ENCODE measurements at places on chromosomes 6 and 20.

- no peak for DNase-seq
Measured at GRCh38 chr6:252775-253535, 39.3 kb upstream of the DUSP22 start.

DNA sequence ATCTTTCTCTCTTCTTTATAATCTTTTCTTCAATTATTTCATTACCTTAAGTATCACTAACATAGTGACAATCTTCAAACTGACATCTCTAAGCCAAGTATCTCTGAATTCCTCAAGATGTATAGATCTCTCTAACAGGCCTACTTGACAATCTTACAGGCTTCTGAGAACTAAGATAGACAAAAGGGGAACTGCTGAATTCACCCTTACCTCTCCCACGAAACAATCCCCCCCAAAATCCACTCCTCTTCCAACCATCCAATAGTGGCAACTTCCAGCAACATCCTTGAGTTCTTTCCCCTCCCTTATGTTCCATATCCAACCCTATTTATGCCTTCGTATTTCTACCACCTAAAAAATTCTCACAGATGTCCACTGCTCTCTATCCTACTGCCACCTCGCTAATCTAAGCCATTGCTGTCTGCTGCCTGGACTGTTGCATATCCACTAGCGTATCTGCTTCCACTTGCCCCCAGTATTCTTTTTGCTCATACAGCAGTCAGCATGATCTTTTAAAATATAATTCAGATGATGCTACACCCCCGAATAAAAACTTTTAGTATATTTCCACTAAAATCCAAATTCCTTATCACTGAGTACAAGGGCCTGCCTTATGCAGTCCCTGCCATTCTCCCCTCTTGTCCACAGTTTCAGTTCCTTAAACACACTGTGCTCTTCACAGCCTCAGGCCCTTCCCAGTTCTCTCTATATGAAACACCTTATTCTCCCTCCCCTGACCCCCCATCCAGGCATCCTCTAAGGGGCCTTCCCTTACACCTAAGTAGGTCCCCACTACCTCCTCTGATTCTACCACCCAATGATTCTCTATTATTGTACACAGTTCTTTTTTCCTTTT is 8.0 kb downstream of the REPS1 start:
- no peak for DNase-seq

DNA sequence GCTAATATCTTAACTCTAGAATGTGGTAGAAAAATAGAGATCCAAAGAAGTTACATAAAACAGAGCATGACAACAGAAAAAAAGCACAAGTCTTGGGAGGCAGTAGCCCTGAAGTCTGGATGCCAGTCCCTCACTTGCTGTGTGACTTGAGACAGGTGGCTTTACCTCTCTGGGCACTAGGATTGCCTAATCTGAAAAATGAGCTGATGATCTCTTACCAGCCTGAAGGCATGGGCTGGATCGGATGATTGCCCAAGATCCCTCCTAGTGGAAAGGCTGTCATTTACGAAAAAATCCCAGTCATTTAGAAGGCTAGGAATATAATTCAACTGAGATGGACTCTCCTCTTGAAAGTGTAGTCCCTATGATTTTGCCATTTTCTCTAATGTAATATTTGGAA is 10.9 kb upstream of the GCM1 start:
- DNase-seq, result no peak

DNA sequence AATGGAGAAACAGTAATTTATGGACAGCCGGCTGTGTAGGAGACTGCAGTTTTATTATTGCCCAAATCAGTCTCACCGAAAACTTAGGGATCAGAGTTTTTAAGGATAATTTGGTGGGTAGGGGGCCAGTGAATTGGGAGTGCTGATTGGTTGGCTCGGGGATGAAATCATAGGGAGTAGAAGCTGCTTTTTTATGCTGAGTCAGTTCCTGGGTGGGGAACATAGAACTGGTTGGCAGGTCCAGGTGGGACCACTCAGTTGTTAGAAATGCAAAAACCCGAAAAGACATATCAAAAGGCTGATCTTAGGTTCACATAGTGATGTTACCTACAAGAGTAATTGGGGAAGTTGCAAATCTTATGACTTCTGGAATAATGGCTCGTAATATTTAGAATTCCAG is 59.3 kb downstream of the DOP1A start:
- no peak for DNase-seq

GRCh38 chr20:20223981-20224380 is 143.9 kb upstream of the INSM1 start:
- no peak for DNase-seq

GRCh38 chr6:3449750-3450305 is 7.0 kb downstream of the SLC22A23 start:
- no peak for DNase-seq

DNA sequence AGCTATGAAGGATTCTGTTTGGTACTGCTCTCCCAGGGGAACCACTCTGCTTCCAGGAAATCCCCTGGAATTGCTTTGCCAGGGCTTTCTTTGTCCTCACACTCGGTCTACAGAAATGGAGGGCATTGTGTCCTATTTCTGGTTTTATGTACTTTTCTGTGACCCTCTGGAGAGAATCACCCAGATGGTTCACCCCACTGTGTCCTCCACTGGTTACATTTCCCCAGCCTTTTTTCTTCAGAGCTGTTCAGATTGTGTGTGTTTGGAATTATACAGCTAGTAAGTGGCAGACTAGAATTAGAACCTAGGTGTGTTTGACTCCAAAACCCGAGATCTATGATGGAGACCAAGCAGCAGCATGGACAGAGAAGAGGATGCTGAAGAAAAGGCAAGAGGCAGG is 80.8 kb downstream of the CD164 start:
- no peak for DNase-seq

DNA sequence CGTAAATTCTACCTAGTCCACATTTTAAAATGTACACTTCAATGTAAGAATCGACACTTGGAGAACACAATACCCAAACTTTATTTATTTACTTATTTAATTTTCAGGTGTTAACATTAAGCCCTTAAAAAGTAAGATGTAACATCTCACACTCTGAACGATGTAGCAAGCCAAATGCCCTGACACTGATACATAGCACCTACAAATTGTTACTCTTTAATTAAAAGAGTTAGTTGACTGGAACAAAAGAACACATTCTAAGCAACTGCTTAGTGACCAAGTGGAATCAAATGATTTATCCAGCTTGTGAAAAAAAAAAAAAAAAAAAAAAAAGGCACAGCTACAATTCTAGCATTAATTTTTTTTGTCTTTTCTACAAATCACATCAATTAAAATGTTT is 292.1 kb upstream of the THEMIS start:
- no peak for DNase-seq

- no peak for DNase-seq
Measured at GRCh38 chr6:110708295-110708950, 106.8 kb downstream of the CDK19 start.

GRCh38 chr6:88380083-88380482 is 213.9 kb upstream of the CNR1 start:
- no peak for DNase-seq

DNA sequence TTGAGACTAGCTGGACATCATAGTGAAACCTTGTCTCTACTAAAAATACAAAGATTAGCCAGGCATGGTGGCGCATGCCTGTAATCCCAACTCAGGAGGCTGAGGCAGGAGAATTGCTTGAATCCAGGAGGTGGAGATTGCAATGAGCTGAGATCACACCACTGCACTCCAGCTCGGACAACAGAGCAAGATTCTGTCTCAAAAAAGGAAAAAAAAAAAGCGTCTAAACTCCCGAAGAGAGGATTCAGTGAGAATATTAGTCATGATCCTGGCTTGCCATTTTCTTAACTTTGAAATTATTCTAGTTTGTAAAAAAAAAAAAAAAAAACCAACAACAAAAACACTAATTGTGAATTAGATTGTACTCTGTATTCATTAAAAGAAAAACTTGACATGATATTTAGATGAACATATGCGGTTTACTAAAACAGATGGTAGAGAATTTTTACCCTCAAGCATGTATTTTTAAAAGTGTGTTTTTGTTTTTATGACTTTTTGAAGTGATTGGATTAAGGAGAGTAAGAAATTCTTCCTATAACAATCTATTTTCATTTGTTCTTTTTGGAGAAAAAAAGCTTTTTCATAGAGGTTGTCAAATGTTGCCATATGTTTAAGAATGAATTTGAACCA is 80.7 kb downstream of the UST start:
- no peak for DNase-seq
